Activated naive CD4-positive, alpha-beta T cell treated with Interleukin-2 at 50 U/mL for 16 hours (primary cell): ENCODE measurements at places on chromosomes 3 and 15.

- no peak for DNase-seq
Observed at GRCh38 chr3:117622171-117622841, 912.7 kb downstream of the TUSC7 start.

DNA sequence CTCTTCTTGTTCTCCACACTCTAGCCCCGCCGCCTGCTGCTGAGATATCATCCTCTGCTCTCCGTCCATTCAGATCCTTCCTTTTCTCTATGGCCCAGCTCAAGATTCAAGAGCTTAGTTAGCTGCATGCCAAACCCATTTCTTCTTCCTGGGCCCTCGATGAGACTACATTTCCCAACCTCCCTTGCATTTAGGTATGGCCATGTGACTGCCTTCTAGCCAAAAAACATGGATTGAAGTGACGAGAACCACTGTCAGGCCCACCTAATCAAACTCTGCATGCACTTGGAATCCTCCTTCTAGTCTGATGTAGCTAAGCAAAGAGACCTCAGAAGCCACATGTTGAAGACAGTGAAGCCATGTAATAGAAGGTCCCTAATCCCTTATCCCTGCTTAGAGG lies 308.2 kb downstream of the VPS13C start:
- DNase-seq = no peak

DNA sequence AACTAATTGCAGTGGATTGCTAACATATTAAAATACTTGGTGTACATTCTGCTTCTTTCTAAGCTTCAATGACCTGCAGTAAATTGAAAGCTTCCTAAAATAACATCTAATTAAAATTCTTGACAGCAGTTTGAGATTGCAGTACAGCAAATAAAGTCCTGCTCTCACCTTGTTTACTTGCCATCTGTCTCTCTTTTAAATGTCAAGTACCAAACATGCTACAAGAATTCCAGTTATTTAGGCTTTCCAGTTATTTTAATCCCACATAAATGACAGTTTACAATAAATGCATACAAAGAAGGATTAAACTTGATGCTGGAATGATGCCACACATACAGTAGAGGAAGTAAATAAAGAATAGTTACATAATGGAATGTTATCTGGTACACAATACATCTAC lies 33.2 kb downstream of the CBLB start:
- DNase-seq = no peak

- DNase-seq = no peak
Observed at GRCh38 chr3:171088964-171089754, 62.6 kb upstream of the SLC2A2 start.

DNA sequence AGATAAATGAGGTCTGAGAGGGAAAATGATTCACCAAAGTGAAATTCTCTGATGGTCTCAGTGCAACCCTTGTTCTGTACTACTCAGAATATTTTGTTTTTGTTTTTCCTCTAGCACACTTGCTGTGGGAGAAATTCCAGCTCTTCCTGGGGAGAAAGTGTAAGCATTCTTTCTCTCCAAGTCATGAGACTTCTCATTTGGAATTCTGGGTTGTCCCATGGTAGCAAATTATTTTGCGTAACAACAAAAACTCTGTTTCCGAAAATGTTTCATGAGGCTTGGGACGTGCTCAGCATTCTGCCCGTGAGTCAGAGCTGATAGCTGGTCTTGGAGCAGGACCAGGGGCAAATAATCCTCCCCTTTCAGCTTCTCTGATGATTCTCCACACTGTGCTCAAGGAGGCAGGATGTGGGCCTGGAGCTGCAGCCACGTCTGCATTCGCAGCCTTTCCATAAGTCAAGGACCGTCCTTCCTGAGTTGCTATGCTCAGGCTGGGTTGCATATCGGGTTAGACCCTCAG lies 70.3 kb downstream of the SENP2 start:
- DNase-seq = no peak

GRCh38 chr15:46956456-46956855 lies 760.8 kb upstream of the SEMA6D start:
- DNase-seq = no peak

GRCh38 chr15:96073908-96074307 lies 256.6 kb upstream of the NR2F2 start:
- no peak for DNase-seq

- DNase-seq = no peak
Observed at GRCh38 chr3:101890716-101891115, 41.4 kb downstream of the NFKBIZ start.
